Coronary artery (tissue), 2 donors: ENCODE measurements at places on chromosomes 7 and 10.

GRCh38 chr10:60955957-60956425 lies 12.0 kb upstream of the RHOBTB1 start:
- DNase-seq = no peak

GRCh38 chr10:7861509-7862120 lies 43.3 kb downstream of the TAF3 start:
- no peak for DNase-seq

DNA sequence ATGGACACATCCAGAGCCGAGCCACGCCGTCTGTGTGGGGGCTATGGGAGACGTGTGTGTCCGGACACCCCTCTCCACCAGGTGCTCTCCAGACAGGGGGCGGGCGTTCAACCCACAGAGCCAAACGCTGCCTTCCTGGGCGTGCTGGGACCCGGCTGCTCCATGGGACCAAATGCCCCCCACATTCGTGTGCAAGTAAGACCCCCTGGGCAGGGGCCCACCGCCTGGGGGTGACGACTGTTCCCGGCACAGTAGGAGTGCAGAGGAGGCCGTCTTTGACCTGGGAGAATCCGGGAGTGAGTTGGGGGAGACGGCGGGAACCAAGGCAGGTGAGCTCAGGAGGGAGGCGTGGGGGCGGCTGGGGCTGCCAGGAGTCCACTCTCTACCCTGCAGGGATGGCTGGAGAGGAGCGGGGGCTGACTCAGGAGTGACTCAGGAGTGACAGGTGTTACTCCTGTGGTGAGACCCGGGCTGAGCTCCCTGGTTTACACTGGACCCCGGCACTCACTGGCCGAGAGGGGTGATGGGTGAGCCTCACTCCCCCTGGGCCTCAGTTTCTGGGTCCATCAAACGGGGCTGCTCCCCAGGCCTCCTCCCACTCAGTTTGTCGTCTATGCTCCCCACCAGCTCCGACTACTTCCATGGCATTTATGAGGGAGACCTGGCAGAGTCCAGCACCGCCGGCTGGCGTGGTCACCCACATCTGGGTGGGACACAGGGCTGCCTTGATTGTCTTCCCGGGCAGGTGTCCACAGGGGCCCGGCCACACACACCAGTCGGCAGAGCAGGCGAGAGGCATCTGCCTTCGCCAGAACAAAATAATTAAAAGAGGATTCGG lies 95.0 kb downstream of the MICALL2 start:
- DNase-seq = no peak

GRCh38 chr10:4590807-4591206 lies 235.2 kb upstream of the AKR1E2 start:
- DNase-seq = no peak

DNA sequence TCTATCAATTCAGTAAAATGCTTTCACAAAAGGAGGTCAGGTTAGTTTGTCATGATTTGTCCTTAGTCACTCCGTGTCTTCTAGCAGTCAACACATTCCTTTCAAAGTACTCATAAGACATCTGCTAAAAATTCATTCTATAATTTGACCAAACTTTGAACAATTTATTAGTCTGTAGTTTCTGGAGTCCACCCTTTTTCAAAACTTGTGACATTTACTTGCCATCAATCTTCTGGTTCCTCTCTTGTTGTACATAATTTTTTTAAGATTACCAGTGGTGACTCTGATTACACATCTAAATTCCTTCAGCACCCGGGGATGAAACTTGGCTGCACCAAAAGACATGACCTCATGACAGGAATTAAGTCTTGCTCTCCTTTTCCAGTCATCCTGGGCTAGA lies 130.1 kb downstream of the NEBL start:
- DNase-seq = no peak

DNA sequence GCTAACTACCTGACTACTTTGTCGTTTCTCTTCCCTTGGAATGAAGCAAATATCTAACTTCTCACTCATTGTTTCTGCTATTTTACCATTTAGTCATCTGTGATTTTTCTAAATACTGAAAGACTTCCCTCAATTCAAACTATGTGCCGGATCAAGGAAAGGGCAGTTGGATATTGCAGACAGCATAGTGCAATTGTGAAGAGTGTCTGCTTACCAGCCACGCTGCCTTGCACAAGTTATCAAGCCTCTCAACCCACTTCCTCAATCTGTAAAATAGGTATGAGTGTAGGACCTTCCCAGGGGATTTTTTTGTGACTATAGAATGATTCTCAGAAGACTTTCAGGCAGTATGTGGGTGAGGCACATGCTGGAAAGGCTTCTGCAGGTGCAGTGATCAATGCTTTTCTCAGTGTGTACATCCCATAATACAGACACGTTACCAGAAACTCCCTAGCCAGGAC lies 54.3 kb downstream of the EGFR start:
- no peak for DNase-seq

DNA sequence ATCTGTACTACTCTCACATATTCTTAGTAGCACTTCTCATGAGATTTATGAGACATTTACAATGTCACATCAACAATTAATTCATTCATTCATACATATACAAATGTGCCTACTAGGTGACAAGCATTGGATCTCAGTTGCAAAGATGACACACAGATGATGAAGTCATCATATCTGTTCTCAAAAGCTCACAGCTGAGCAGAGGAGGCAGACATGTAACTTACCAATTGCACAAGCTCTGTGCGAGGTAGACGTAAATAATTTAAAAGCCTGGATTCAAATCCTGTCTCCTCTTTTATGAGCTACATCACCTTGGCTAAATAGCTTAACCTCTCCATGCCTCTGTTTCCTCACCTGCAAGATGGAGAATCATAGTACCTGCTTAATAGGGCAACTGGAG lies 109.4 kb upstream of the FAM133B start:
- no peak for DNase-seq

DNA sequence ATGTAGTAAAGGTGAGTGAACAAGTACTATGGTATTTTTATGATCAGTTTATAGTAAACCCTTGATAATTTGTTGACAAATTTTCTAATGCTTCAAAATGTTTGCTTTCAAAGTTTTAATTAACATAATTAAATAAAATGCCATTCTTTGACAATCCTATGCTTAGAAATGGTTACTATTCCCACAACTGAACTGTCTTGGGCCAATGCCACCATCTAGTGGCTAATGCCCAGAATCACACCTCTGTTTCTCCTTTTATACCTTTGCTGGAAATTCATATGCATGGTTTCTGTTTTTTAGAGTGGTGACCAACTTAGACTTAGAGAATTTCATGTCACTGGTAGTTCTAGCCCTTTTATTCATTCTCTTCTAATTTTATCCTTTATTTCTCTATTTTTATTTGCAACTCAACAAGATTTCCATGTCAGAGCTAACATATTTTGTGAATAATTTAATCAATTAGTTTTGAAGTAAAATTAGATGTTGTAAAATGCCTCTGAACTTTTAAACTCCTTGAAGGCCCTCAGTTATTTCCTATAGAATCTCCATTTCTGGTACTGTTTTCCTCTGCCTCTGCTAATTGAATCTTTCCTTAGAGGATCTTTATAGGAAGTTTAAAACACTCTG lies 31.1 kb downstream of the PCGF5 start:
- no peak for DNase-seq

GRCh38 chr10:17756557-17757217 lies 4.7 kb downstream of the TMEM236 start:
- no peak for DNase-seq
